ENCODE measurements at places on chromosomes 16 and 17.

- no peak for DNase-seq
Measured at GRCh38 chr17:73139296-73139695, 25.5 kb upstream of the SSTR2 start.

DNA sequence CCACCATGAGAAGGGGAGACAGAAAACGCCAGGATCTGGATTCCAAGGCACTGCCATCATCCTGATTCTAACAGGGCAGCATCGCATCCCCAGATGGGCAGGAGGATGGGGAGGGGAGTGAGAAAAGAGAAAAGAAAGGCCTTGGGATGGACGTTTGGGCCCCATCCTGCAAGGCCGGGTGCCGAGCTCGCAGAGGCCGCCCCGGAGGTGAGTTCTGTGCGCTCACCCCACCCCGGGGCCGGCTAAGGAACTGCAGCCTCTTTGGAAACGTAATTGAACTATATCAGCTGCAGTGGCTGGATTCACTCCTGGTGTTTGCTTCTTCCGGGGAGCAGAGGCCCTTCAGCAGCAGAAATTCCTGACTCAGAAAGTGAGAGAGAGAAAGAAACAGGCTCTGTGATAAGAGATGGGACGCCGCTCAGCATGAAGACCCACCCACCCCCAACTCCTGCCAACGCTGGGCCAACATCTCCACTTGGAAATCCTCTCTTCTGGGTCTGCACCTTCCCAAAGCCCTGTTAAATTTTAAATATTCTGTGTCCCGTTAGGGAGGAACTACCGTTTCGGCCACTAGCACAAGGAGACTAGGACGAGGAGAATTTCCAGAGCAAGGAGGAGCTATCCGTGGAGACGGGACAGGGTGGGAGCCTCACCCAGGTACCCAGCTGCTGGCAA lies 8.5 kb upstream of the SSTR2 start:
- DNase-seq = peak; percentile 82

DNA sequence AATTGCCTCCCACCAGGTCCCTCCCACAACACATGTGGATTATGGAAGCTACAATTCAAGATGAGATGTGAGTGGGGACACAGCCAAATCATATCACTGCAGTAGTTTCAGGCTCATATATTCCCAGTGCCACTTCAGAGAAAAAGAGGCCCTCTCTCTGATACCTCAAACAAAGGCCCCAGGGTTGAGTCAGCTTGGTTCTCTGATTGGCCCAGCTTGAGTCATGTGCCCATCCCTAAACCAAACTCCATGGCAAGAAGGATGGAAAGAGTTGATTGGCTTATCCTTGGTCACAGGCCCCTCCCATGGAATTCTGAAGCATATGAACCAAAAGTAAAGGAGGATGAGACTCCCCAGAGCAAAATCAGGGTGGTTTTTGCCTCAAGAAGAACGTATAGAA lies 75.9 kb upstream of the IRX6 start:
- no peak for DNase-seq

GRCh38 chr16:83390759-83391158 lies 417.0 kb upstream of the HSBP1 start:
- DNase-seq = no peak

- no peak for DNase-seq
Measured at GRCh38 chr17:39225959-39226683, 376 bp upstream of the STAC2 start.

DNA sequence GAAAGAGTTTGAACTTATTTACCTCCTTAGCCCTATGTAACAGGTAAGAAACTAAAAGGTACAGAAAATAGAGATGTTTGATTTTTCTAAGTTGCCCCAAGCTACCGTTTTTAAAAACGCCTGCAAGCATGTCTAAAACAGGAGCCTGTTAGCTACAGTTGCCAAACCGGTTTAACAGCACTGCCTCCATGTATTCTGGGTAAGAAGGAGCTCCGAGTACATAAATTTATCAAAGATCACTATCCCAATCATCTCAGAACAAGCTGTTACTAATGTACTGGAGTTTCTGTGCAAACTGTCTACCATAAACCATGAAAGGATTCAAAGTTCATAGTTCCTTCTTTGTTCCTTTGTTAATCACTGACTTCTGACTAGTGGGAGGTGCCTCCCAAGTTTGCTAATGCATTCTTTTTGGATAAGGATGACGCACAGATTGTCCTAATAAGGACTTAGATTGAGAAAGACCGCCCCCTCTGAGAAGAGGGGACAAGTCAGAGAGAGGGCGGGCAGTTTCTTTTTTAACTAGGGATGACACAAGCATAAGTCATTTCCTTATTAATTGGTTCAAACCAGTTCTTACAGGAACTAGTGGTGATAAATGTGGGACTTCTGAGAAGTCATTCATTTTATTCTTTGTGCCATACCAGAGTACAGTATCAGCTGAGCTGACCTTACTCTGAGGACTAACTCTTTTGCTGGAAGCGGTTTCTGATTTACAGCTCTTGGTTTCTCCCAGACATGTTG lies 55.3 kb downstream of the TUBD1 start:
- DNase-seq = peak; percentile 100

DNA sequence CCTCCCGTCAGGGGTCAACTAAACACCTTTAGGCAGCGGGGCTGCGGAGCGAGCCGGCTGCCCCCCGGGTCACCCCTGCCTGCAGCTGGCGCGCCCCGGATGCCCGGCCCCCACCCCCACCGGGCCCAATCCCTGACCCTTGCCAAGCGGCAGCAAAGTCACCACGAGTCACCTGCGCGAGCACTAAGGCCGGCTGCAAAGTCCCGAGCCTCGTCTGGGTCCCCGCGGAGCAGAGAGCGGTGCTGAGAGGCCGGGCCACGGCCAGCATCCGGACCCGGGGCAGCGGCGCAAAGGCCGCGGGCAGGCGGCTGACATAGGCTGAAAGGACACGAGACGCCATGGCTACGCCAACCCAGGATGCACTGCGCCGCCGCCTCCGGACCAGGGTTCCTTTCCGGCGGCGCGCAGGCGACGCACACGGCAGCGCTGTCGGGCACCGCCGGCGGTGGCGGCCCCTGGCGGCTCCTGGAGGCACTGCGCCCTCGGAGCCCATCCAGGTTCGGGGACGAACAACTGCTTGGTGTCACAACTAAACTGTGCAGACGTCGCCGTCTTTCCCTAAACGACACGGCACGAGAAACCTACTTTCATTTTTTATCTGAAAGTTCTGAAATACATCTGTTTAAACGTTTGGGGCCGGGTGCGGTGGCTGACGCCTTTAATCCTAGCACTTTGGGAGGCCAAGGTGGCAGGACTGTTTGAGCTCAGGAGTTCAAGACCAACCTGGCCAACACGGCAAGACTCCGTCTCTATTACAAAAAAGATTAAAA lies at the start of gene NDUFAB1:
Gene NDUFAB1 (minus strand): TSS at position 366 of the 770 bp plus-strand sequence. CDS start 26 bp downstream, at position 340.
- peak; percentile 59 for DNase-seq

- no peak for DNase-seq
Measured at GRCh38 chr17:1612400-1612799, 16.2 kb downstream of the SLC43A2 start.

DNA sequence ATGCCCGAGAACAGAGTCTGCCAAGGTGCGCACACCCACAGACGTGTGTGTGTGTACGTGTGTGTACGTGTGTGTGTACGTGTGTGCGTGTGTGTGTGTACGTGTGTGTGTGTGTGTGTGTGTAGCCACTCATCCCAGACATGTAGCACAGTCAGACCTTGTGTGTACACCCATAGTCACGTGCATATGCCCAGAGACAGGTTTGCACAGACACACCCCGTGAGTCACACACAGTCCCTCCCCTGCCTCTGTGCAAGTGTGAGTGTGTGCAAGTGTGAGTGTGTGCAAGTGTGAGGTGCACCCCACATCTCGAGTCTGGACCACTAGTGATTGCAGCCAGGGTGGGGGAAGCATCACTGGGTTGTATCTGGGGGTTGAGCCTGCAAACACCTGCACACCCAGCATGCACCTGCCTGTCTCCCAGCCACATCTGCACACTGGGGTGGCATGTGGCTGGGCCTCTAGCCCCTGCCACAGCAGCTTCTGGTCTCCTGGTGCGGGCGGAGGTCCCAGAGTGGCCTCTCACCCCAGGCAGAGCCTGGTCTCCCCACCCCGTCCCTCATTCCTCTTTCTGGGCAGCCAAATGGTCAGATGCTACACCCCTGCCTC lies 23.6 kb downstream of the BAHCC1 start:
- DNase-seq = no peak

DNA sequence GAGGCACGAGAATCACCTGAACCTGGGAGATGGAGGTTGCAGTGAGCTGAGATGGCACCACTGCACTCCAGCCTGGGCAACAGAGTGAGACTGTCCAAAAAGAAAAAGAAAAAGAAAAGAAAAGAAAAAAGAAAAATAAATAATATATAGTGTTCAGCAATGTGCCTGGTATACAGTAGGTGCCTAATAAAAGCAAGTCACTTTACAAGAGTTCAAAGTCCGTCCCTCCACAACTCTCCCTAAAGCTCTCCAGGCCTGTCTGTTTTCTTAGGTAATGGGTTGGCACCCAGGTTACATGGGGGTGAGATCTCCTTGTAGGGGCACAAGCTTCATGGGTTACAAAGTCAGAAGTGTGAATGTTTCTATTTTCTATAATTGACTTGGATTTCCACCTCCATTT lies 16.6 kb upstream of the ANKRD40CL start:
- DNase-seq = no peak

Data from Kasumi-1 (cell line).